ENCODE measurements at places on chromosomes 13 and 19.

- DNase-seq: no peak
Observed at GRCh38 chr19:51277112-51277511, 26.2 kb downstream of the SIGLECL1 start.

DNA sequence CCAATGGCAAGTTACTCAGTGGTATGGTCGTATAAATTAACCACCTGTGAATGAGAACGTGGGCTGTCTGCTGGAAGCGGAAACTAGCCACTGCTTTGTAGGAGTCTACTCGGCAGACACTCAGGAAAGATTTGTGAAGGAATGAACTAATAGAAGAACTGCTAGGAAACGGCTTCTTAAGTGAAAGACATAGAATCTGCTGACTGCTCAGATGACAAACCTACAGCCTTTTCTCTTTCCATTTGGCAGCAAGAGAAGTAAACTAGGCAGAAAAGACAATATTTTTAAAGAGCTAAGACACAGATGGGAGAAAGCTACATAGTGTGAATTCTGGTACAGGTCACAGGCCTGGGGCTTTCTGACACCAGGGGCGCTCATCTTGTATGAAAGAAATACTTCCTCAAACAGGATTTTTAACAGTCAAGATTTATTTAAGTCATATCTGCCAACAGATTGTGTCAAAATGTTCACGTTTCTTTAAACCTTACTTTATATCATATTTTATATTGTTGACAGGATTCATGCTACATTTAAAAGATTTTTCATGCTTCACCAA is 78.4 kb downstream of the MIPEP start:
- DNase-seq: no peak

DNA sequence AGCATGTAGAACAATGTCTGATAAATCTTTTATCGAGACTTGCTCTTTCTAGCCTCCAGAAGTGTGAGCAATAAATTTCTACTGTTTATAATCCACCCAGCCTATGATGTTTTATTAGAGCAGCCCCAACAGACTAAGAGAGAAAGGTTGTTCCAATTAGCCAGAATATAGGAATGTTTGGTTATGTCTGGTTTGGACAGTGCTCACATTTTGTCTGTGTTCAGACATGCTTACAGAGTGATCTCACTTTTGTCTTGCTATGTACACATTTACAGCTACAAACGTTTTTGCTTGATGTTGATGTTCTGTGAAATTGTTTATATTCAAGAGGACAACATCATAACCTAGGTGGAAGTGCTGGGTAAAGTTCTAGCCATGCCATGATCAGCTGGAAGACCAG is 18.0 kb upstream of the EVI5L start:
- DNase-seq: no peak

DNA sequence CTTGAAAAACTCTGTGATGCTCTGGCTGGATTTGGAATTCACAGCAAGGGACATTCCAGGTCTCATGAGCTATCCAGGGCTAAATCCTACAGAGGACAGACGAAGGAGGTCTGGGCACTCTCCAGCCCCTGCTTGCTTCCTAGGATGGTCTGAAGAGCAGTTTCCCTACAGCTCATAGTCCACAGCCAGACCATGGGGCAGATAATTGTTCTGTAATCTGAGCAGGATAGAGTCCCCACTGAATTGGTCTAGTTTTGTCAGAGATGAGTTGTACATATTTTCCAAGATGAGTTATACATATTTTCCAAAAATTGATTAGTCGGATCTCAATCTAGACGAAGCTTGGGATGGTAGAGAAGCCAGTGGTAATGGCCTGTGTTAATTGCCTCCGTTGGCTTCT is 75.6 kb downstream of the C13orf42 start:
- DNase-seq: no peak

GRCh38 chr13:74067818-74068217 is 66.4 kb downstream of the KLF12 start:
- no peak for DNase-seq

DNA sequence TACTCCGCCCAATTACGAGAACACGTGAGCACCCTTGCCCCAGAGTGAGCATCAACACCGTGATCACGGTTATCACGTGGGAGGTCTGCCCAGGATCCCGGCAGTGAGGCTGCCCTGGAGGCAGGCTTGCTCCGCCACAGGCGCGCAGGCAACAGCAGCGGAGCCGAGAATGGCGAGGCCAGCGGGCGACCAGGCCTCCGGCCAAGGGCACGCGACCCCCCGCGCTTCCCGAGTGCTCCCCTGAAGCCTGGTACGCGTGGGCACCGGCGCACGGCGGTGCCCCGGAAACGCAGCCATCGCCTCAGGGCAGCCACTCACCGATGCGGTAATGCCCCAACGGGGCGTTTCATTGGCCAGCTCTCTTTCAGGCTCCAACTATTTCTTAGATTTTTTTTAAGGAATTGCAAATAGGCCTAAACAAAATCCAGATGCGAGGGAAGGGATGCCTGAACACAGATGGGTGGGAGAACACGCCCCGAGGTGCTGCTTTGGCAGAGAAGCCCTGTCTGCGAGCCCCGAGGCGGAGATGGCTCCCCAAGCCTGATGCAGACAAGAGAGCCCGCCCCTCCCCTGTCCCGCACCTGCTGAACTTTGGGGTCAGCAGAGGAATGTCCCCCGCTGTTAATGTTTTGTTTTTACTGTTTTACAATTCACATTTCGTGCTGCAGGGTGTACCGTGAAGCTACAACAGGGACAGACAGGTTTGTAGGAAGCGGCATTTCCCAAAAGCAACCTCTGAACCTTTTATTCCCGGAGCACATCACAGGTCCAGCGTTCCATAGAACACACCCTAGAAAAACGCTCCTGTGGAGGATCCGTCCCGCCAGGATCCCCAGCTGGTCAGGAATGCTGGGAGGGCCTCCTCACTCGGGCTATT is 132.7 kb downstream of the ZDHHC20 start:
- DNase-seq: no peak

DNA sequence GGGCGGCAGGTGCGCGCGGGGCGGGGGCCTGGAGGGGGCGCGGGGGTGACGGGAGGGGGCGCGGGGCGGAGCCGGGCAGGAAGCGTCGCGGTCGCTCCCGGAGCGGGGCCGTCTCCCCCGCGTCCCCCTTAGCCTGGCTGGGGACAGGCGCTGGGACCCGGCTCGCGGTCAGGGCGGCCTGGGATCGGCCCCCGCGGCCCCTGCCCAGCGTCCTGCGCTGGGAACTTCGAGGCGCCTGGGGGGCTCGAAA is 74.7 kb upstream of the MCF2L start:
- no peak for DNase-seq

GRCh38 chr13:51682686-51683085 is 98.4 kb downstream of the WDFY2 start:
- no peak for DNase-seq

DNA sequence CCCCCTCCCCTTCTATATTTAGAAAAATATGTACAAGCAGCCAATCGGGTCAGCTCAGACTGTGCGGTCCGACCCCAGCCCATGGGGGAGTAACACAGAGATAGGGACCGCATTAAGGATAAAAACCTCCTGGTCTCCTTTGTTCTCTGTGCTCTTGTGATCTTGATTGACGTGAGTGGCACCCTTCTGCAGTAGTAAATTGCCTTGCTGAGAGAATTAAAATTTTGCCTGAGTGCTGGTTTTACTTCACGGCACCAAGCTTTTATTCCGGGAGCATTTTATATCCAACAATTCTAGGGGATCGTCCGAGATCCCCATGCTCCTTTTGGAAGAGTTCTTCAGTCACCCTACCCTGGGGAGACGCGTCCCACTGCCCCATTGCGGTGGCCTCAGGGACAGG is 7.0 kb upstream of the ZNF69 start:
- no peak for DNase-seq

- no peak for DNase-seq
Observed at GRCh38 chr13:85284349-85284748, 514.9 kb downstream of the SLITRK6 start.

DNA sequence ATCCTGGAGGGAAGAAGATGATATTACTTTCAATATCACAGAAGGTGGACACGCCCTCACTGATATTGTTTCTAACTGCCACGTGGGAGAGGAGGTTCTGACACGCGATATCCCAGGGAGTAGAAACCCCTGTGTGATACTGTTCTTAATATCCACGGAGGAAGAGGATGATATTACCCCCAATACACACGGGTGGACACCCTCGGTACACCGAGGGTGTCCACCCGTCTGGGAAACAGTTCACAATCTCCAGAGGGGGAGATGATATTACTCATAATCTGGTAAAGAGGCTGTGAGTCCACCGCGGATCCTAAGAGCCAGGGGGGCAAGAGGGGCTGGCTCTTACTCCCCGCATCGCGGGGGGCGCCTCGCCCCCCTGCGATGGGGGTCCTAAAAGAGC is 29.7 kb upstream of the RGCC start:
- DNase-seq: no peak

GRCh38 chr13:73428137-73428536 is 369.3 kb downstream of the KLF5 start:
- no peak for DNase-seq

DNA sequence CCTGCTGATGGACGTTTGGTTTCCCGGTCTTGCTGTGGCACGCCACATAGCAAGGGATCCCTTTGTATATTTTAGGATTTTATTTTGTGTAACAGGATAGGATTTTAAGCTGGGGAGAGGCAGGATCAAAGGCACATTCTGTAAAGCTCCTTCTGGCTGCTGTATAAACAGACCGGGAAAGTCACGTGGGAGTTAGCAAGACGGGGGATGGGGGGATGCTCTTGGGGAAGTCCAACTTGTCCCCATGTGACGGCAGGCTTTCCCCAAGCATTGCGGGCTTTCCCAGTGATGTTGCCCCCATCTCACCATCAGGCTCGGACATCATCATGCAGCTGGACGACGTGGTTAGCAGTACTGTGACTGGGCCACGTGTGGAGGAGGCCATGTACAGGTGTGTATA is 5.8 kb downstream of the QTRT1 start:
- no peak for DNase-seq

DNA sequence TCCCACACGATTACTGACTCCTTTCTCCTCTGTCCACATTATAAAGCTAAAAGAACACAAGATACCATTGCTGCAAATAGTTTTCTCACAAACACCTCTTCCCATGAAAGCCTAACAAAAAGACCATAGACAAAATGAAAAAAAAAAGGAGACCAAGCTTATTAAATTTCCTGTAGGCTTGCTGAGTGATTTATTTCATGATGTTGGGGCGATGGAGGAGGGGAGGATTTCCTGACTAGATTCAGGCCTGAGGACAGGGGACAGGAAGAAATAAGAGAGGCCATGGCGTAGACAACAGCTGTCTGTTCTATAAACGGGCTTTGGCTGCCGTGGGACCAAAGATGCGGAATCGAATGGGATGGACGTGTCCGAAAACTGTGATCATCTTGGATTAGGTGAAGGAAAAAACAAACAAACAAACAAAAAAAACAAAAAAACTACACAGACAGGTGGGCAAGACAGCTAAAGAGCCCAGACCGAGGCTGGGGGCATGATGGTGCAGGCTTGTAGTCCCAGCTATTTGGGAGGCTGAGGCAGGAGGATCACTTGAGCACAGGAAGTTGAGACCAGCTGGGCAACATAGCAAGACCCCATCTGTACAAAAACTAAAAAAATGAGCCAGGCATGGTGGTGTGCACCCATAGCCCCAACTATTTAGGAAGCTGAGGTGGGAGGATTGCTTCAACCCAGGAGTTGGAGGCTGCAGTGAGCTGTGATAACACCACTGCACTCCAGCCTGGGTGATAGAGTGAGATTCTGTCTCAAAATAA is 5.3 kb downstream of the TMPRSS9 start:
- DNase-seq: no peak

DNA sequence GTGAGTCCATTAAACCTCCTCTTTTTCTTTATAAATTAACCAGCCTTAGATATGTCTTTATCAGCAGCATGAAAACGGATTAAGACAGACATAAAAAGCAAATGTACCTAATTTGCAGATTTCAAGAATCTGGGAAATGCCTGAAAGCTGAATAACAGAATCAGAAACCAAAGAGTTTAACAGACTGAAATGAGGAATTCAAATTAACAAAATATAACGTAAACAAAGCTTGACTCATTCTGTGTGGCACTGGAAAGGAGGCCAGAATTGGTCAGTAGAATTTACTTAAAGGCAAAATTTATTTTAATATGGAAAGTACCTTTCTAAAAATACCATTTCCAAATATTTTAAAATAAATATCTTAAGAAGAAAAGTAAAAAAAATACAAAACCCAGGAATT is 540.6 kb upstream of the HTR2A start:
- no peak for DNase-seq

- no peak for DNase-seq
Observed at GRCh38 chr13:75395901-75396300, 86.1 kb downstream of the TBC1D4 start.

DNA sequence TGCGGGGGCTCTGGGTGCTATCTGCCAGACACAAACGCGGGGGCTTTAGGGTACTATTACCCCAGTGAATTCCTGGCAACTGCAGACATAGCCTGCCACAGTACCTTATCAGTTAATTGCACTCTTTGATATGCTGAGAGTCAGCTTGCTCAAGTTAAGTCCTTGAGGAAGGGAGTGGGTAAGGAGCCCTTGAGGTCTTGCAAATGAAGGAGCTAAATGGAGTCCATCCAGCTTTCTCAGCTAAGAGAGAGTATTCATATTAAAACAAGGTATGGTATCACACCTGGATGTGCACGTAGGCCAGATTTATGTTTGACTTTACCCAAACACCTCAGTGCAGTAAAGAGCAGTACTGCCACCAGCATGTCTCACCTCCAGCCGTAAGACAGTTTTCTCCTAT is 11.5 kb upstream of the ZNF606 start:
- no peak for DNase-seq

DNA sequence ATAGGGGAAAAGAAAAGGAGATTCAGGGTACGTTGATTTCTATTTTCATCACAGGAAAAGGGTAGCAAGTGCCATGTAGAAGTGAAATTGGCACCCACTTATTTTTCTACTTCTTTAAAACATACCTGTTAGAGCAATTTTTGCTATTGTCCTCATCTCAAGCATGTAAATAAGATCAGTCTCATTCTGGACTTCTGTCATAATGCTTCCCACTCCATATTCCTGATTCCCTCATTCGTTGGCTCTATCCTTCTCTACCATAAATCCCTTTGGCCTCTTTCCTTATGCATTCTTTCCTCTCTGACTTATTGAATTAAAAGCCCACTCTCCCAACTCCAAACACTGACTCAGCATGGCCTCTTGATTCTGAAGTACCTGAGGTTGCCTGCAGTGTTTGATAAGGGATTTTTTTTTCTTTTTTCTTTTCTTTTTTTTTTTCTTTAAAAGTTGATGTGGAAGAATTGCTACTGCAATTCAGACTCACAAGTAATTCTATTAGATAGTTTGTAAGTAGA is 465.7 kb downstream of the SLITRK6 start:
- DNase-seq: no peak

DNA sequence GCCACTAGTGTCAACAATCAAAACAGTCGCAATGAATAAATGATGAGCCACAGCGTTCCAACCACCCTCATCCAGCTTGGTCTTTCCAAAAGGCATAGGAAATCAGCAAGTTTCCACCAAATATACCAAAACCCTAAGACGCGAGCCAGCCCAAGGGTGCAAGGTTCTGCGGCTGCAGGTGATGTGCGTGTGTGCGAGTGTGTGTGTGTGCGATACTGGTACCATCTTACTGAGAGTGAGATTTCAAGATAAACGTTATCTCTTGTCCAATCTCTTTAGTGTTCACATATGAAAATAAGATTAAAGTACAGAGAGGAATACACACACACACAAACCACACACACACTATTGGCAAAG is 895 bp upstream of the TRPC4 start:
- DNase-seq: no peak

Measured in NCI-H187 (cell line).